Neural crest cell (in vitro differentiated cells): ENCODE measurements at places on chromosomes 13 and 19. TPM values are rescaled to one million over a fixed set of nuclear protein-coding genes. Genes with fewer than 3 reads are reported as not detected.

The CEACAM4 gene
- not detected in 2 replicates for total RNA-seq

- DNase-seq, result no peak
- no peaks in the 10 kb centered on the region for H3K27me3 ChIP-seq
- H3K4me1 ChIP-seq, result peaks cover 45% of the 10 kb centered on the region
- no peak overlapping the region for H3K27ac ChIP-seq
These were observed 85.1 kb downstream of the TNFRSF19 start for GRCh38 chr13:23655321-23655720.

The PGLYRP2 gene
- not detected in 2 replicates for total RNA-seq

DNA sequence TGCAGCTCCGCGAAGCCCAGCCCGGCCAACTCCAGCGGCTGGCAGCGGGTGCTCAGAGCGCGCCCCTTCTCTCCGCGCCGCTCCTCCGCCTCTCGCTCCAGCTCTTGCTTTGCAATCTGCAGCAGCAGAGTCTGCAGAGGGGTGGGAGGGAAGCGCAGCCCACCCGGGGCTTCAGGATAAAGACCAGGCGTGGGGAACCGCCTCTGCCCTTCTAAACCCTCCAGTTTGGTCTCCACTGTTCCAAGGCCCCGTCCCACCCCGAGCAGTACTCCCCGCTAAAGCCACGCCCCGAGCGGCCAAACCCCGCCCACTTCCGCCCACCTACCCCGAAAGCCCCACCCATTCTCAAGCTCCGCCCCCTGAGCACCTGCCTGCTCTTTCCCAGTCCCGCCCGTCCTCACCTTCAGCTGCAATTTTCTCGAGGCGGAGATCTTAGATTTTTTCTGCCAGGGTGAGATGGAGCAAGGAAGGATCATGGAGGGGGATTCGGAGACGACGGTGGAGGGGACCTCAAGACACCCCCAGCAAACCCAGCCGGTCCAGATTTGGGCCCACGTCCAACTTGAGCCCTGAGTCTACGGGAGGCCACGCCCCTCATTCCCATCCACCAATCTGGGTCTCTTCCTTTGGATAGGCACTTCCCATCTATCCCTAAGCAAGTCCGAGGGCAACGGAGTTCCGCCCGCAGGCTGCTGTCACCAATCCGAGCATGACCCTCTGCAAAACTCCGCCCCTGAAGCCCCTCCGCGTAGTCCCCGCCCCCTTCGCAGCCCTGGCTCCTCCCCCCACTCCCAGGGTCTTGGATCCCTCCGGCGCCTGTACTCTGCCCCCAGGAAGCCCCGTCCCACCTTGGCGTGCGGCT lies 1.1 kb downstream of the TNNI3 start:
- H3K27ac ChIP-seq, result no peak overlapping the region
- peak; percentile 76 for DNase-seq
- peak overlapping the region; percentile 90 for H3K4me3 ChIP-seq
- H3K27me3 ChIP-seq, result peaks cover 61% of the 10 kb centered on the region

DNA sequence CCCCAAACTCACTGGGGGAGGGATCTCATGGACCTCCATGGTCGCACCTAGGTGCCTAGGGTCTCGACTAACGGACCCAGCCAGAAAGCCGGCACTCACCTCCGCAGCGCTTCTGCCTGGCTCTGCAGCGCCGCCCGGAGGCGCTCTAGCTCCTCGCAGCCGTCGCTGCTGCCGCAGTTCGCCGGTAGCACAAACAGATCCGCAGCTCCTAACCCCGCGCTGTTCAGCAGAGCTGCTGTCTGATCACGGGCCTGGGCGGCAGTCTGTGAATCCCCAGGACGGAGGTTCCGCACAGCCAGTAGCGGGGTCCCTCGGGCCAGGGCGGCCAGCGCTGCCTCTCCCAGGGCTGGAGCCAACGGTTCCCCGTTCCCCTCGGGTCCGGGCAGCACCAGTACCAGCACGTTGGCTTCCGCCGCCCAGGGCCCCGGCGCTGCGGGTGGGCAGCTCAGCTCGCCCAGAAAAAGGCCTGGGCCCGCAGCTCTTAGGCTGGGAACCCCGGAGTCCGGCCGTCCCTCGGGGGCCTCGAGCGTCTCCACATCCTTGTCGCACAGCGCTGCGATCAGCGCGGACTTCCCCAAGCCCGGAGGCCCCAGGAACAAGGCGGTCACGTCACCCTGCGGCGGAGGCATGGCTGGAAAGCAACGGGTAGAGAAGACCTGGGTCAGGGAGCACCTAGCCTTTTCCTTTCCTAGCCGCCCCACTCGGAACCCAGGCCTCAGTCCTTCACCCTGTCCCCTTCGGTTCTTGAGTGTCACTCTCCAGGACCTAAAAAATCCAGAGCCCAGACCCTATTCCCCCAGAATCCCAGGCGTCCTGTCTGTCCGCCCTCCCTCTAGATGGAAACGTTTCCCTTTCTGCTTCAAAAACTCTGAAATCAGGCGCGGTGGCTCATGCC lies 977 bp downstream of the IRGQ start:
- H3K4me1 ChIP-seq, result peaks cover 39% of the 10 kb centered on the region
- peak overlapping the region; percentile 99 for H3K4me3 ChIP-seq
- H3K27me3 ChIP-seq, result peaks cover 7% of the 10 kb centered on the region

The SBK3 gene
- 0.39 and 0.68 TPM in 2 replicates for total RNA-seq

DNA sequence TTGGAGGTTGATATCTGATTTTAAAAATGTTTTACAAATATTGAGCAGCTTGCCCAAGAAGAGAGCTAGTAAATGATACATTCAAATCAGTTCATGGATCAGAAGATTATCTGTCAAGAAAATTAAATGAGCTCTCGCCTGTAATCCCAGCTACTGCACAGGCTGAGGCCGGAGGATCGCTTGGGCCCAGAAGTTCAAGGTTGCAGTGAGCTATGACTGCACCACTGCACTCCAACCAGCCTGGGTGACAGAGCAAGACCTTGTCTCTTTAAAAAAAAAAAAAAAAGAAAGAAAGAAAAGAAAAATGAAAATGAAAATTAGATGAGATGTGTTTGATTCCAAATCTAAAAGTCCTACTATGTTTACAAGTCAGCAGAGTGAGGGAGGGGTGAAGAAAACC lies 2.4 kb downstream of the SPART start:
- H3K36me3 ChIP-seq, result no peaks in the 10 kb centered on the region
- no peak overlapping the region for H3K27ac ChIP-seq

- H3K27ac ChIP-seq, result no peak overlapping the region
- H3K27me3 ChIP-seq, result no peaks in the 10 kb centered on the region
- DNase-seq, result no peak
- no peak overlapping the region for H3K4me3 ChIP-seq
- H3K36me3 ChIP-seq, result peaks cover 3% of the 10 kb centered on the region
These were observed 353.0 kb downstream of the KCTD12 start for GRCh38 chr13:76533251-76533650.

The KEAP1 gene
- total RNA-seq, result 79.7 and 82.5 TPM in 2 replicates

GRCh38 chr19:7869453-7869909 lies 4.7 kb downstream of the PRR36 start:
- peaks cover 35% of the 10 kb centered on the region for H3K27me3 ChIP-seq
- H3K36me3 ChIP-seq, result no peaks in the 10 kb centered on the region
- no peak overlapping the region for H3K4me3 ChIP-seq
- peaks cover 18% of the 10 kb centered on the region for H3K4me1 ChIP-seq

The SYNE4 gene
- 0.30 and 0.54 TPM in 2 replicates for total RNA-seq

- peaks cover 3% of the 10 kb centered on the region for H3K36me3 ChIP-seq
- H3K4me1 ChIP-seq, result no peaks in the 10 kb centered on the region
- H3K4me3 ChIP-seq, result no peak overlapping the region
These were observed 1151.2 kb downstream of the PCDH17 start for GRCh38 chr13:58782736-58783135.

GRCh38 chr19:50796128-50796633 lies 6.0 kb downstream of the ACP4 start:
- H3K27me3 ChIP-seq, result peaks cover 27% of the 10 kb centered on the region
- DNase-seq, result no peak
- H3K36me3 ChIP-seq, result peaks cover 11% of the 10 kb centered on the region

DNA sequence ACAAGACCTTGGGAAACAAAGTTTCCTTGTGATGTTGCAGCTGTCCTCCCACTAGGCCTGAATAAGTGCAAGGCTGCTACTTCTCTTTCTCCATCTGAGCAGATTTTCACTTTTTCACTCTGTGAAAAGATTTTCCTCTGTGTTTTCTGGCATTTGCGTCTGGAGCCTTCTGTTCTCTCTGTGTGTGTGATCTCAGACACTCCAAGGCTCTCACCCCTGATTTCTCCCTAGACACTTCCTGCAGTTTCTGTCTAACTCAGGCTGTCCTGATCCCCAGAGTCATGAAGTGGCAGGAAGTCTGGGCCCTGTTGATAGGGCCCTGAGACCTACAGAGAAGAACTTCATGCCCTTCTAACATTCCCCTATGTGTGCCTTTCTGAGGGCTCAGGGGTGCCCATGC lies 37.2 kb downstream of the SIGLEC7 start:
- H3K27me3 ChIP-seq, result peaks cover 30% of the 10 kb centered on the region
- no peaks in the 10 kb centered on the region for H3K4me1 ChIP-seq
- no peak overlapping the region for H3K4me3 ChIP-seq
- H3K36me3 ChIP-seq, result no peaks in the 10 kb centered on the region
- DNase-seq, result no peak

- peaks cover 5% of the 10 kb centered on the region for H3K4me1 ChIP-seq
- no peak overlapping the region for H3K27ac ChIP-seq
- H3K27me3 ChIP-seq, result no peaks in the 10 kb centered on the region
- peaks cover 5% of the 10 kb centered on the region for H3K36me3 ChIP-seq
These were observed 8.6 kb upstream of the FLT3LG start for GRCh38 chr19:49465371-49465770.

GRCh38 chr19:27780367-27781075 lies 1432.4 kb downstream of the UQCRFS1 start:
- DNase-seq, result no peak
- H3K4me3 ChIP-seq, result no peak overlapping the region
- no peaks in the 10 kb centered on the region for H3K27me3 ChIP-seq
- no peaks in the 10 kb centered on the region for H3K4me1 ChIP-seq
- H3K27ac ChIP-seq, result no peak overlapping the region

The MUC16 gene
- 0.02 TPM in 1 of 2 replicates, not detected in the other for total RNA-seq

DNA sequence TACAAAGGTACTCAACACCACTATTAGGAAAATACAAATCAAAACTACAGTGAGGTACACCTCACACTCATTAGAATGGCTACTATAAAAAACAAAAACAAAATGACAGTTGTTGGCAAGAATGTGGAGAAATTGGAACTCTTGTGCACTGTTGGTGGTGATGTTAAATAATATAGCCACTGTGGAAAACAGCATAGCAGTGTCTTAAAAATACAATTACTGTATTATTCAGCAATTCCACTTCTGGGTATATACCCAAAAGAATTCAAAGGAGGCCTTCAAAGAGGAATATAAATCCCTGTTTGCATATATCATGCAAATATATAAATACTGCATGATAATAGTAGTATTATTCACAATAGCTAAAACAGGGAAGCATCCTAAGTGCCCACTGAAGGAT lies 66.8 kb downstream of the CDK8 start:
- no peaks in the 10 kb centered on the region for H3K27me3 ChIP-seq
- H3K4me1 ChIP-seq, result peaks cover 15% of the 10 kb centered on the region
- no peaks in the 10 kb centered on the region for H3K36me3 ChIP-seq
- H3K27ac ChIP-seq, result no peak overlapping the region

DNA sequence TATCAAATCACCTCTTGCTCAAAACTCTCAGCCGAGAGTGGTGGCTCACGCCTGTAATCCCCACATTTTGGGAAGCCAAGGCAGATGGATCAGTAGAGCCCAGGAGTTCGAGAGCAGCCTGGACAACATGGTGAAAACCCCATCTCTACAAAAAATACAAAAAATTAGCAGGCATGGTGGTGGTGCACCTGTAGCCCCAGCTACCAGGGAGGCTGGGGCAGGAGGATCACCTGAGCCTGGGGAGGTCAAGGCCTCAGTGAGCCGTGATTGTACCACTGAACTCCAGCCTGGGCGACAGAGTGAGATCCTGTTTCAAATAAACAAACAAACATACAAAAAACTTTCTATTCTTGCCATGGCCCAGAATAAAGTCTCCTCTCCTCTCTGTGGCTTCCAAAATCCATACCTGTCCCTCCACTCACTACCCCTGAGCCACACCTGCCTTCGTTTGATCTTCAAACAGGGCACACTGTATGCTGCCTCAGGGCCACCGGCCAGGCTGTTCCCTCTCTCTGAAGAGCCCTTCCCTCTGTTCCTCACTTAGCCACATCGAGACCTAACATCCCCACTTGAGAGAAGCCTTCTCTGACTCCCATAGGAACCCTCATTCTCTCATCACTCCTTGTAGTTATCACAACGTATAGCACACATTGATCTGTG lies 6.3 kb downstream of the LGI4 start:
- H3K27me3 ChIP-seq, result no peaks in the 10 kb centered on the region
- H3K27ac ChIP-seq, result peak overlapping the region; percentile 20
- peaks cover 38% of the 10 kb centered on the region for H3K4me1 ChIP-seq
- DNase-seq, result no peak

GRCh38 chr19:57665261-57665806 lies 3.4 kb upstream of the ZSCAN4 start:
- no peak for DNase-seq
- peaks cover 8% of the 10 kb centered on the region for H3K4me1 ChIP-seq
- H3K4me3 ChIP-seq, result peak overlapping the region; percentile 79
- H3K27ac ChIP-seq, result no peak overlapping the region
- no peaks in the 10 kb centered on the region for H3K36me3 ChIP-seq

The NUP58 gene
- 81.7 and 81.9 TPM in 2 replicates for total RNA-seq

DNA sequence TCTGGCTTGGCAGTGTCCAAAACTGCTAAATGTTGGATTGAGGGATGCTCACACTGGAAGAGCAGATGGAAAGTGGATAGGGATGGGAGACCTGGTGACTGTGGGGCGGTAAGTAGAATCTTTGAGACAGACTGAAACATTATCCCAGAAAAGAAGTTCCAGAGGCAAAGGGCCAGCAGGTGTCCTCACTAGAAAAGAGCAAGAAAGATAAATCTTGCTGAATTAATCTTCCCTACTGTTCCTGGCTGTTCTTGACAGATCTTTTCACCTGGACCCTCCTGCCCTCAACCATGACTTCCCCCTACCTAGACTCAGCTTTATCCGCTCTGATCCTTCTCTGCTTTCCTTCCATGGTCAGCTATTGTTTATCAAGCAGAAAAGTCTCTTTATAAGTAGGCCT lies 35.0 kb upstream of the FRY start:
- peak overlapping the region; percentile 88 for H3K27ac ChIP-seq
- H3K36me3 ChIP-seq, result no peaks in the 10 kb centered on the region
- no peaks in the 10 kb centered on the region for H3K27me3 ChIP-seq
- no peak overlapping the region for H3K4me3 ChIP-seq
- no peak for DNase-seq

DNA sequence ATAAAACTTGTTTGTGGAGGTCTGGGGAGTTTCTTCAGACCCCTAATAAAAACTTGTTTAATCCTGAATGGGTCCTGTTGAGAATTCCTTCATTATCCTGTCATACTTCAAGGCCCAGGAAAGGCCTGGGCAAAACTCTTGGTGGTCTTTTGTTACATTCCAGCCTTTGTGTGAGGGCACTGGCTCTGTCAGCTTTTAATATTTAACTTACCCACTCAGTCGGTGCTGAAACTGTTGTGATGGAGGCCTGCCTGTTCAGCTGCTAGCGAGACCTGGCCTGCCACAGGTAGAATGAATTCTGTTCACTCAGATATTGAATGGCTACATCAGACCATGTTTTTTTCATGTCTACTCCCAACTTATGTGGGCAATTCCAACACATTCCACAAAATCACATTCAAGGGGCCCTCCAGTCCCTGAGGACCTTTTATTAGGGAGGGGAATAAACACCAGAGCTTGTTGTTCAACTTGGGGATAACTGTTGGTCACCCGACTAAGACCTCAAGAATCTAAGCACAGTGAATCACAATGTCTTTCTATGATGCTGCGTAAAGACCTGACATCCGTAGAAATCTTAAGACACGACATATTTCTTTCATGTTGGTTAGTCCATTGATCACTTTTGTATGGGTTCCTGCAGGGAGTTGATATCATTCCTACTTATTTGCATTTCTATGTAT lies 12.5 kb downstream of the NLRP8 start:
- no peak for DNase-seq
- no peaks in the 10 kb centered on the region for H3K36me3 ChIP-seq
- no peak overlapping the region for H3K27ac ChIP-seq
- no peak overlapping the region for H3K4me3 ChIP-seq
- no peaks in the 10 kb centered on the region for H3K4me1 ChIP-seq
- no peaks in the 10 kb centered on the region for H3K27me3 ChIP-seq

The GPR12 gene
- 0.14 TPM in 2 replicates for total RNA-seq
